NCI-H82 (cell line): ENCODE measurements at places on chromosomes 1 and 21.
A peak's percentile ranks its signal among the peaks of the same experiment; 100 is the strongest.

DNA sequence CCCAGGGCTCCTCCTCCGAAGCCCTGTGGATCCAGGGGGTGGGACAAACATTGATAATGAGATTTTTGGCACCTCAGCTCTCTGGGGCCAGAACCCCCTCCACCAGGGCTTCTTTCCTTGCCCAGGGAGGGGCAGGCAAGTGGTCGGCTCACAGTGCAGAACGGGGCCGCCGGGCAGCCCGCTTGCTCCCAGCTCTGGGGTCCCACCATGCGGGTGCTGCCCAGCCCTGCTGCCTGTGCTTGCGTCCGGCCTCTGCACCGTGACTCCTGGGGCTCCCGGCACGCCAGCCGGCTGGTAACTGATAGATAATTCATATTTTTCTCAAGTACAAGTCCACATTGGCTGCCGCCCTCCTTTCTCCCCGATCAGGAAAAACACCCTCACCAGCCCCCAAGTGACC, 42.0 kb upstream of the CCDC27 start:
- DNase-seq: no peak

- no peak for DNase-seq
Measured at GRCh38 chr1:215667761-215668160, 100.7 kb downstream of the KCTD3 start.

DNA sequence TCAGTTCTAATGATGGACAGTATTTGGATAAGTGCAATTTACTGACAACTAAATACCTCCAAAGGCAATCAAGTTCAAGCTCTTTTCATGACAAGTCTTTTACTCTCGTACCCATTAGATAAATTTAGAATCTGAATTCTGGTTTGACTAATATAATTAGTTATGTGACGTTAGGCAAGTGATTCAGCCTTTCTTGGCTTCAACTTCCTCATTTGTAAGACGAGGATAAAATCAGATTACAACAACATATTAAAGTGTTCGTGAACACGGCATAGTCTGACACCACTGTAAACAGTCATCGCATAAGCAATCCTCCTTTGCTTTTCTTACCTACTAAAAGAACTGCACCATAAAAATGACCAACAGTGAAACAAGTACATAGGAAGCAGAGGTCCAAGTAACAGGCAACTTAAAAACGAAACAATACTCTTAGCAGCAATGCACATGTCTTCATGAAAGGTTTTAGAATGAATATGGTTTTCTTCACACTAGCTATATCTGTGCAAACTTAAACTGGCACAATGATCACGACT, 25.7 kb downstream of the COA6 start:
- no peak for DNase-seq

DNA sequence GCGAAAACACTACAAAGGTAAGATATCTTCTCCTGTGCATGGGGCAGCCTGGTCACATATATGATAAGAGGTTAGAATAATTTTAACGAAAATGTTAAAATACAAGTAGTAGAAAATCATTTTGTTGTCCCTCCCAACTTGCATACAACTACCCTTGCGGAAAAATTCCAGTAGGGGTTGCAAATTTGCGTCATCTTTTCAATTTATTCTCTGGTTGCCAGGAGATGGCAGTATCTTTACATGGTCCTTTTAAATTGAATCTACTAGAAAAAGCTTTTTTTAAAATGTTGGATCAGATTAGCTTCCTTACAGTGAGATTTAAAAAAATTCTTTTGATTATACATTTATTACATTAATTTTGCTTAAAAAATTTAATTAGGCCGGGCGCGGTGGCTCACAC, 10.9 kb downstream of the S100PBP start:
- DNase-seq: peak; percentile 32

- DNase-seq: peak; percentile 81
Measured at GRCh38 chr1:21302747-21303715, 12.8 kb upstream of the ECE1 start.

DNA sequence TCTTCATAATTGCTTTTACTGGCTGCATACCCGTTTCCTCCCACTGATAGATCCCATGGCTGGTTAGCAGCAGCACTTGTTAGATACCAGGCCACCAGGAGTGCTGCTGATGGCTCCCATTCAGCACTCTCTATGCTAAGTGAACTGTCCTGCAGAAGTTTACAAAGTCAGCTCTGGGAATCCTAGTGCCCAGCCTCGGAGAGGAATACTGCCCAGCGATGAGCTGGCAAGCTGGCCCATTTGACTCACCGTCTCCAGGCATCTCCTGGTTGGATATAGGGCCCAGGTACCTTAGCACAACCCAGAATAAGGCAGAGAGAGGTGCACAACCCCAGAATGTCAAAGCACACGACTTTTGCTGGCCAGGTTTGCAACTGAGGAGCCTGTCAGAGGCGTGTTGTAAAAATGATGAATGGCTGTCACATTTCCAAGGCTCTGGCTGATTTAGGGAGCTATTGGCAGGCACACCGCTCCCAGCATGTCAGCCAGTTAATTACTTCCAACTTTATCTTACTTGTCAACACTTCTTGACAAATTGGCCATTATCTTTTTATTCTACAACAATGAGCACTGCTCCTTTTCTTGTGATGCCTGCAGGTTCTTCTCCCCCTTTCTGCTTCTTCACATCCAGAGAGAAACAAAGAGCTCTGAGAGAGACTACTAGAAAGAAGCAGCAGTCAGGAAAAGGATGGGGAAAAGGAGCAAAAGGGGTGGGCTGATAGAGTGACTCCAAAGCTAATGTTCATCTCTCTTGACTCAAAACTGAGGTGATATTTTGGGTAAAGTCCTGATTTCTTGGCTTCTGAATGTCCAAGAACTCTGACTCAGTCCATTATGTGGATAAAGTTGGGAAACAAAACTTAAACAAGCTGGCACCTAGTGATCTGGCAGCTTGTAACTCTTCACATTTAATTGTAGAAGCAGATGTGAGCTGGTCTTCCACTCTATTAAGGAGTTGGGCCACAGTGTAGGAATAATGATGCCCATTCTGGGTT, 10.8 kb upstream of the ANGPTL7 start:
- no peak for DNase-seq

GRCh38 chr1:55640708-55641473, 425.7 kb upstream of the USP24 start:
- no peak for DNase-seq

DNA sequence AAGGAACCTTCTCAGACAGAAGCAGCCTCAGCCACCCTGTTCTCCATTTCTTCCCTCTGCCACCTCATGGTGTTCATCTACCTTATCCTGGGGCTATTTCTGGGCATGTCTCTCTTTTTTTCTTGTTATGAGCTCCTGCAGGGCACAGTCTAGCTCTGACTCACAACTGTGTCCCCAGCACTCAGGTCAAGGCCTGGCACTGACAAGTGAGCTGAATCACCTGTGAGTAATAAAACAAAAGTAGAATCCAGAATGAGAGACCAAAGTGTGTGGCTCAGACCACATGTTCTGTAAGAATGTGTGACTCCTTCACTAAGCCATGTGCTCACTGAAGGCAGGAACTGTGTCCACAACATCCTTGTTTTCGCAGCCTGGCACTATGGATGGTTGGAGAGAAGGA, 23.2 kb downstream of the C1orf94 start:
- no peak for DNase-seq
